NCI-H1417 treated with DMSO at 0.1 percent for 48 hours (cell line): ENCODE measurements at places on chromosomes 6 and 20.

DNA sequence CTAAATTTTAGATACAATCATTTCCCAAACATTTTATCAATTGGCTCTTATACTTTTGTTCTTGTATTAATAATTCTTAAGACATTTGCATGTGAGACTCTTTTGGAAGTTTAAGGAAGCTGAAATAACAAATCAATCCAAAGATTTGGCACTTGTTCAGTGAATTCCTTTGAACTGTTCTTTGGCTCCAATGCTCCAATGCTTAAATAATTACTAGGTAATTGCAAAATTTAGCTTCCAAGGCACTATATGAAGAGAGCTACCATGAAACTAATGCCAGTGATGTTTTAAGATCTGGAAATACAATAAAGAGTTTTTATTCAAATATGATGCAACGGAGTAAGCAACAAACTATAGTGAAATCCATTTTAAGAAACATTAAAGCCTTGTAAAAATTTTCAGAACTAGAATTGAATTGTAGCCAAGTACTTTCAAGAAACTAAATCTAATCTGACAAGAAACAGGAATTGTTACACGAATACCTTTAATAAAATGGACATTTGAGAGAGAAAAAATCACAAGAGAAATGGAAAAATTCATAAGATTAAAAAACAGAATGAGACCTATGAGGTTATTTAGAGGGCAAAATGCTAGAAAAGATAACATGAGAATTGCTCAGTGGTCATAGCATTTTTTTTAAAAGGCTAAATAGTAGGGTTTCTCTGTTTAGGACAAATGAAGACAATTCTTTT, 43.6 kb upstream of the SMLR1 start:
- DNase-seq = no peak

DNA sequence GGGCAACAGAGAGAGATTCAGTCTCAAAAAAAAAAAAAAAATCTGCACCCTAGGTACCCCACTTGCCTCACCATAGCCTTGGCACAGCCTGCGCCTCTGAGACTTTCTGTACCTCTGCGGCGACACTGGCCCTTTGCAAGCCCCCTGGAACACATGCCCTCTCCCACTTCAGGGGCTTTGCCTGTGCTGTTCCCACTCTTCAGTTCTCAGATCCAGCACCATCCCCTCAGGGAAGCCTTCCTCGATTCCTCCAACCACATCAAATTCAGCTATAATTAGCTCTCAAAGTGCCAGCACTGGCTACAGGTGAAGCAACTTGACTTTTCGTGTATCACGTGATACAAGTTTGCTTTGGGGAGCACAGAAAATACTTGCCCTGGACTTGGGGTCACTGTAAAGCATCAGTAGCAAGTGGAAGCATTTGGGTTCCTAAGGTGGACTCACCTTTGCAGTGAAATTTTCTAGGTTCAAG, 2.1 kb upstream of the UBE2V1 start:
- no peak for DNase-seq

DNA sequence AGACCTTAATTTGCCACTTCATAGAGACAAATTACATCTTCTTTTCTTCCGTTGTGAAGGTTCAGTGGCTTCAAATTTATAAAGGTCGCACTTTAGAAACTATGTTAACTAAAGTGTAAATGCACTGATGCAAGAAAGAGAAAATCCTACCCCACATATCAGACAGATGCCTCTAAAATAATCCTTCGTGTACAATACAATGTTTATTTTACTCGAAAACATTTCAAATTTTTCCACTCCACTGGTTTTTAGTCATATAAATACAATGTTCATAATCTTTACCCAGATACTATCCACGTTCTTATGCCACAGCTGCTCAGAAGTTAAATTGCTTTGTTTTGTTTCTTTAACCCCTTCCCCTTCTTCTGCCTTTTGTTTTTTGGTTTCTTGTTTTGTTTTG, 140.3 kb upstream of the LAMP5 start:
- DNase-seq = no peak

DNA sequence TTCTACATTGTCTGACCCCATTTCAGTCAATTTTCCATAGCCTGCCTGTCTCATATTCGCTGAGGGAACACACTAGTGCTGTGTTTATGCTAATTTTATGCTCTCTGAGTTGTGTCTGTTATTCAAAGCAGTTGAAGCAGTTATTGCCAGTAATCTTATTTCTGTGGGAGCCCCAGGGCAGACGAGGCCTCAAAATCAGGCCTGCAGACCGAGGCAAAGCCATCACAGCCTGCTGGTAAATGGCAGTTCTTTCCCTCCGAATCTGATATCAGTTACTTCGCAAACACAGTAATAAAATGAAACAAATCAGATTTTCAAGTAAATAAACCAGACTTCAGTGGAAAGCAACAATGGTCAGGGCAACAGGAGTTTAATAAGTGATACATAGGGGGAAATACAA, 508.4 kb downstream of the PKHD1 start:
- DNase-seq = no peak

GRCh38 chr6:3183066-3183465, 25.7 kb upstream of the TUBB2A start:
- DNase-seq = no peak

DNA sequence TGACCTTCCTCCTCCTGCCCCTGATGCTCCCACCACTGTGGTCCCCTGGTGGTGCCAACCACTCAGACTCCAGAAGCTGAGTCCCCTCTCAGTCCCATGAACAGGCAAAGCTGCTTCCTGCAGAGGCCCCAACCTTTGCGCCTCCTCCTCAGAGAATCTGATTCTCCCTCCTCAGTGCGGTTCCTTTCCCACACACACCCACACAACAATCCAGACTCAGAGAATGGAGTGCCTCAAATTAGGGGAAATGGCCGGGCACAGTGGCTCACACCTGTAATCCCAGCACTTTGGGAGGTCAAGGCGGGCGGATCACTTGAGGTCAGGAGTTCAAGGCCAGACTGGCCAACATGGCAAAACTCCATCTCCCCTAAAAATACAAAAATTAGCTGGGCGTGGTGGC, 23.0 kb downstream of the RIPOR3 start:
- DNase-seq = no peak

DNA sequence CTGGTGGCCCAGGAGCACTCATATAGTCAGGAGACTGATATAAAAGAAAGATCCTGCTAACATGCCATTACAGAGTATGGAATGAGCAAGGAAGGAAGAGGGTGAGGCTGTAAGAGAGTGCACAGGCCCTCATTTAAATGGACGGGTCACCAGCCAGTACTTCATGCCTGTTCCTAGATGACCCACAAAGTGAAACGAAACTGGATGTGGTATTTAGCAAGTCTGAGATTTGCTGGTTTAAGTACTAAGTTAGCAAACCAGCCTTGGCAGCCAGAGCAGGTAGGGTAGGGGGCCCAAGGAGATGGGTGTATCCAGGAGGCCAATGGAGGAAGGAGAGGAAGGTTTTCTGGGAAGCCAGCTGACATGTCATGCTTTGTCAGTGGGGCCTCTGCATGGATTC, 15.9 kb downstream of the NT5E start:
- DNase-seq = no peak

DNA sequence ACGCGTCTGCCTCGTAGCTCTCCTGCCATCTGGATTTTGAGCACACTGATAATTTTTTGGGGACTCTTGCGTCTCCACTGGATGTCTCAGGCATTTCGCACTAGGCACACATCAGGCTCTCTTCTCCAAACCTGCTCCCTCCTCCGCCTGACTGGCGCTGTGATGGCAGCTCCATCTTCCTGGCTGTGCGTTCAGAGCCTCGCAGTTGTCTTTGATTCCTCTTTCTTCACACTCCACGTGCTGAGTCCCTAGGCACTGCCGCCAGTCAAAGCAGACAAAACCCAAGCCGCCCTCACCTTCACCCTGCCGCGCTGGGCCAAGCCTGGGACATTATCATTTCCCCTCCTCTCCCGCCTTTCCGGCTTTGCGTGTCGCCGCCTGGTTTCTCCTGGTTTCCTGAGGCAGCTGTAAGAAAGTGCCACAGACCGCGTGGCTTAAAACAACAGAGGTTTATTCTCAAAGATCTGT, 778 bp downstream of the PSMG4 start:
- DNase-seq = no peak

GRCh38 chr20:25695532-25696370, 902 bp downstream of the ZNF337 start:
- DNase-seq = no peak

GRCh38 chr6:169640351-169640852, 61.4 kb downstream of the WDR27 start:
- no peak for DNase-seq

DNA sequence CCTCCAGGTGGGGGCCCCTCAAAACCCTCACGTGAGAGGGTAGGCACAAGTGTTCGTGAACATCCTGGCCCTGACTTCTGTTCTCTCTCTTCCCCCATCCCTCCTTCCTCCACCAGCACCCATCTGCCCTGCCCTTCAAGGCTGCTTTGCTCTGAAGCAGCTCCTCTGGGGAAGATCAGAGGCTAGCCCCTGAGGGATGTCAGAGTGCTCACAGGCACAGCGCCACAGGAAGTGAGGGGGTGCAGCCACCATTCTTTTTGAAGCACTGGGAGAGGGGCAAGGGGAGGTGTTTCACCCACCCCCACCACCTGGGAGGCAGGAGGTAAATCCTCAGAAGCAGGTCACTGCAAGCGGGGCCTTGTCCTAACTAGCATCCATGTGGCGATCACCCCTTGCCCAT, 11.4 kb downstream of the MOCS1 start:
- DNase-seq = no peak

- no peak for DNase-seq
Observed at GRCh38 chr6:36028088-36028876, 674 bp downstream of the MAPK14 start.

DNA sequence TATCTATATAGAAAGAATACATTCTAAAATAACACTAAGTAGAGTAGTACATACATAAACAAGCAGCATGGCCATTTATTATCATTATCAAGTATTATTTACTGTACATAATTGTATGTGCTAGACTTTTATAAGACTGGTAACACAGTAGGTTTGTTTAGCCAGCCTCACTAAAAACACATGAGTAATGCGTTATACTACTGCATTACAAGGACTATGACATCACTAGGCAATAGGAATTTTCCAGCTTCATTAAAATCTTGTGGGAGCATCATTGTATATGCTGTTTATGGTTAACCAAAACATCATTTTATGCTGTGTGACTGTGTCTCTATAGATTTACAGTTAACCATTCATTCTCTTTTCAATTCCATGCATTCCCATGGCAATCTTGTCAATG, 131.7 kb upstream of the HDGFL1 start:
- no peak for DNase-seq

DNA sequence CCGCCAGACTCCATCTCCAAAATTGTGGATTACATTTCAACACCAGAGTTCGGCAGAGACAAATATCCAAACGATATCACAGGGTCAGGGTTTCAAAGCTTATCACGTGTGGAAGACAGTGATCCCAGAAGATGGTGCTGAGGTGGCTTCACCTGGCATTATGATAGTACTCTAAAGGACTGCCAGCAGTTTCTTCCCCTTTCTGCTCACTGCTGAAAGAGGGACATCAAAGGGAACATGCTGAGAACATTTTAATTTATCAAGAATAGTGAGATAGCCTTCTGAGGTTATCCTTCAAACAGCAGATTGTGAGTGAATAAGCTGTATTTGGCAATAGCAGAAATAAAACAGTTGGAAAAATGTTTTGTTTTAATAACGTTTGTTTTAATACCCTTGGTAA, 79.7 kb downstream of the FIG4 start:
- no peak for DNase-seq

GRCh38 chr6:30163918-30164654, 740 bp downstream of the TRIM15 start:
- DNase-seq = no peak

DNA sequence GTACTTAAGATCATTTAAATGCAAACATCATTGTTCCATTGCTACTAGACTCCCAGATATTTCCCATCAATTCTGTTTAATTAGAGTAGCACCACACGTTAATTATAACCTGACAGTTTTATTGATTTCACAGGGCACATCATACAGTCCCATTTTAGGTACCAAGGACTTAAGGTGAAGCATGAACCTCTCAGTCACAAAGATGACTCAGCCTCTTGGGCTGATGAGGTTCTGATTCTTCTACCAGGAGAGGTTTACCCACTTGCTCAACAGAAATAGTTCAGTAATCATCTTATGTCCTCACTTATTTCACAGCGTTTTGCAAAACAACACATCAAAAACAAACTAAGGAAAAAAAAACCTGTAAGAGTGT, 98.5 kb downstream of the HIVEP2 start:
- DNase-seq = peak; percentile 78

GRCh38 chr6:149154261-149154821, 163.2 kb upstream of the TAB2 start:
- DNase-seq = no peak

GRCh38 chr6:88376768-88377387, 210.7 kb upstream of the CNR1 start:
- no peak for DNase-seq

- no peak for DNase-seq
Observed at GRCh38 chr20:9149796-9150195, 80.9 kb downstream of the PLCB4 start.

GRCh38 chr6:88157106-88157505, 9.0 kb downstream of the CNR1 start:
- no peak for DNase-seq
